ENCODE measurements at places on chromosomes 16 and 17.

DNA sequence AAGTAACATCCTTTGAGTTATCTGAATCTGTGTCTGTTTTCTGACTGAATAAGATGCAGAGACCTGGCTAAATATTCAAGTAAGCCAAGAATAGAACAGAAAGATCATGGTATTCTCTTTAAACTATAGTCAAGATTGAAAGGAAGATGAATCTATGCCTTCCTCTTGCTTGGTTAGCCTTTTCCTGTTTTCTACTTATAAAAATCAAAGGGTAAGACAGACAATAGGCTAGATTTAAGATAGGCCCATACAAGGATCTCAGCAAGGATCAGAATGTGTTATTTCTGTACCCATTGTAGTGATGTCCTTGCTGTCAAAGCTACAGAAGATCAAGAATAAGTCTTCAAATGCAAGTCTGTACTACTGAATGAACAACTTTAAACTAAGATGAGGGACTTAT is 7.0 kb upstream of the CDR2 start:
- no peak for DNase-seq

DNA sequence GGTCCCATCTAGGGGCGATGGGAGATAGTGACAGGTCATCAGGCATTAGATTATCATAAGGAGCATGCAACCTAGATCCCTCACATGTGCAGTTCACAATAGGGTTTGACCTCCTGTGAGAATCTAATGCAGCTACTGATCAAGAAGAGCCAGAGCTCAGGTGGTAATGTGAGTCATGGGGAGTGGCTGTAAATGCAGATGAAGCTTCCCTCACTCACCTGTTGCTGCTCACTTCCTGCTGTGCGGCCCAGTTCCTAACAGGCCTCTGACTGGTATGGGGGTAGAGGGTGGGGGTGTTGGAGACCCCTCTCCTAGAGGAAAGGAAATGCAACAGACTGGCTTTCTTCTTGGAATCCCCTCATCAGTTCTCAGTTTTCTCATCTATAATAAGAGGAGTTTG is 131.4 kb downstream of the CA10 start:
- DNase-seq: no peak

DNA sequence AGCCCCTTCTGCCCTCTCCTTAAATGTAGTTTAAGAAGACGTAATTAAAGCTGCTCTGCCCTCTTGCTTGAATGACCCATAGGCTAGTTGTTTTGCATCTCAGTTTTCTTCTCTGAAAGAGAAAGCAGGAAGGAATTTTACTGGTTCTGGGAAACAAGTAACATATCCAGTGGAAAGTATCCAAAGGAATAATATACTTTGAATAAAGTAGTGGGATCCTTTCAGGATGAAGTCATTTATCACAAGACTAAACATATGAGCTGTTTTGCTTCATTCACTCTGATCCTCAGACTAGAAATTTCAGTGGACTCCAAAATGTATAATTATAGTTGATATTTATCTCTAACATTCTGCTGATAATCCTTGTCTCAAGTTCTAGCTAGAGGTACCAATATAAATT is 1297.6 kb upstream of the GOT2 start:
- DNase-seq: no peak

GRCh38 chr17:2060681-2061440 is 6.0 kb downstream of the HIC1 start:
- no peak for DNase-seq

- no peak for DNase-seq
Measured at GRCh38 chr16:25893332-25893731, 201.6 kb downstream of the HS3ST4 start.

DNA sequence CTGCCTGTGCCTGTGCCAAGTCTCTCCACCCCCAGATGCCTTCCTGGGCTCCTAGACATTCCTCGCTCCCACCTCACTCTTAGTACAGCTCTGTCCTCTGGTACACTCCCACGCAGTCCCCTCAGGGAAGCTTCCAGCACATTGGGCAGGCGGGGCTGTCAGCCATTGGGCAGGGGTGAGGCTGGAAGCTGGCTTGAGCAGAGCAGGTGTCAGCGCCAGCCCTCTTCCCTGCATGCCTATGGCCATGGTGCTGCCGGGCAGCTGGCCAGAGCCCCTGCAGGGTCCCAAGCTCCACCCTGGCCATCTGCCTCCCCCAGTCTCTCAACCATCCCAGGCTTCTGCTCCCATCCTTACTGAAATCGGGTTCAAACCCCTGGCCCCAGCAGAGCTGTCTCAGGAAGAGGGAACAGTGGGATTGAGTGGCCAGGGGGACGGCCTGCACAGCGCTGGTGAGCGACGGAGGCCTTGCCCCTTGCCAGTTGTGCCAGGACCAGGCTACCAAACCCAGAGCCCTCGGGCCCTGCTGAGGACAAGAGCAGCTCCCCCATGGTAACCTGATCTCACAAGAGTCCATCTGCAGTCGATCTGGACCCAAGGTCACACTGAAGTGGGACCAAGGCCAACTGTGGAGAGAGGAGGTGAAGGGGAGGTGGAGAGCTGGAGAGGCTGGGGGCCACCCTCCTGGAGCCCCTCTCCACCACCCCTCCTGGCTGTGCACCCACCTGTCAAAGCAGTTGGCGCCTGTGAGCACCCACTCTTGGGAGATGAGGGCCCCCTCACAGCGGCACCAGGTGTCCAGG is 2.4 kb upstream of the B9D1 start:
- no peak for DNase-seq

DNA sequence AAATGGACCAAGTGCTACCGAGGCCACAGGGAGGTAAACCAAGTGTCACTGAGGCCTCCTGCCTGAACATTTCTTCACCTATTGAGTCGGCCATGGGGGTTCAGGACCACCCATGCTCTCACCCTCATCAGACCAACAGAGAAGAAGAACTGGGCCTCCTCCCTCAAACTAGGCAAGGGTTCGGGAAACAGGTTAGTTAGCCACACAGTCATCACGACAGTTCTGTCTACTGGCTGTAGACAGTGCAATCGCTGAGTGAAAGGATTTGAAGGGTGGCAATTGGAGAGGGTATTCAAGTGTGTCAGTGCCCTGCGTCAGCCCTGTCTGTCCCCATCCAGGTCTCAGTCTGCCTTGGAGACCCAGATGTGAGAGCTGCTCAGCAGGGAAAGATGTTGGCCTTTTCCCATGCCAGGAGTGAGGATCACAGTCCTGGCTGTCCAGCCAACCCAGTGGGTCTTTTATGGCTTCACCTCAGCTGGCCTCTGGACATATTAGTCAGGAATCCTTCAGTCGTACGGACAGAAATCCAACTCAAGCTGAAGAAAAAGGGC is 19.9 kb downstream of the TBX2 start:
- DNase-seq: no peak

- DNase-seq: peak; percentile 73
Measured at GRCh38 chr16:2148714-2149629, 547 bp downstream of the RAB26 start.

GRCh38 chr17:67055811-67056745 is 11.7 kb downstream of the CACNG1 start:
- DNase-seq: no peak

- no peak for DNase-seq
Measured at GRCh38 chr17:7684851-7685532, 2.3 kb downstream of the TP53 start.

All from RPMI8226 (cell line).